ENCODE measurements at places on chromosomes 4 and X. TPM values are rescaled to one million over a fixed set of nuclear protein-coding genes. Genes with fewer than 3 reads are reported as not detected.

Gene TLR7
- polyA plus RNA-seq, result 2.5 TPM

- no peak for DNase-seq
These were observed 24.1 kb upstream of the OCIAD2 start for GRCh38 chr4:48930654-48931053.

Gene SPP1
- 18.4 TPM for polyA plus RNA-seq

DNA sequence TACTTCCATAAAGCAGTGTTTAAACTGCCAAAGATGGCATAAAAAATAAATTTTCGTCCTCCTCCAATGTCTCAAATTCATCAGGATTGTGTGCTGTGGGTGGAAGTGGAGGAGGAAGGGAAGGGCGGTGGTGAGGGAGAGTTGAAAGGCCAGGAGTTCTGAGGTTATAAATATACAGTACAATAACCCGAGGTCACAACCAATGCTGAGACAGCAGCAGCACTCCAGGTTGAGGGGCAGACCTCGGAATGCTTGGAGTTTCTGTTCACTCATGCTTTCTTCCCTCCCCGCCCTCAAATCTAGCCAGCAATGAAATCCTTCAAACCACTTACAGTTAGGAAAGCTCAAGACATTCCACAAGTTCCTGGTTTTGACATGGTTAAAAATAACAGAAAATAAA is 134.0 kb upstream of the SMAD1 start:
- DNase-seq, result no peak

GRCh38 chr4:168437192-168437943 is 42.9 kb downstream of the DDX60L start:
- DNase-seq, result no peak

GRCh38 chr4:125041372-125041930 is 273.3 kb upstream of the FAT4 start:
- DNase-seq, result no peak

GRCh38 chr4:5461477-5461876 is 246.9 kb downstream of the EVC2 start:
- DNase-seq, result peak; percentile 63

- no peak for DNase-seq
These were observed 1.3 kb downstream of the PKD2 start for GRCh38 chr4:88008743-88009171.

DNA sequence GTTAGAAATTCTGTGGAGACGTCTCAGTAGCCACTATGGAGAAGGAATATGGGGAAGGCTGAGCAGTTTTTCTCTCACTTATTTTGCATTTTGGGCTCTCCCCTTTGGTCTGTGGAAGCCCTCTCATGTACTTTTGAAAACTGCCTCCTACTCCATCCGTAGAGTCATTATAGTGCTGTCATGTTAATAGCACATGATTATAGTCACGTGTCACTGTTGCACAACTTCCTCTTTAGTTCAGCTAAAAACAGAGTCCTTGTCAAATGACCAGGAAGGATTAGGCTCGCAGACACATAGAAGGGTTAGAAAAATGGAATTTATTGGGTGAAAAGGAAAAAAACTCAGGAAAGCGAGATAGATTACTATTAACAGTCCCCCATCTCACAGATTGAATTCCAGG is 258.2 kb upstream of the CXorf51A start:
- no peak for DNase-seq

GRCh38 chr4:69490271-69490670 is 5.4 kb downstream of the UGT2B4 start:
- DNase-seq, result no peak

GRCh38 chrX:34528081-34528480 is 129.0 kb downstream of the TMEM47 start:
- no peak for DNase-seq

- DNase-seq, result no peak
These were observed 33.4 kb upstream of the KLHL34 start for GRCh38 chrX:21691512-21692018.

- no peak for DNase-seq
These were observed 210.1 kb upstream of the CXCL13 start for GRCh38 chr4:77395481-77395880.

DNA sequence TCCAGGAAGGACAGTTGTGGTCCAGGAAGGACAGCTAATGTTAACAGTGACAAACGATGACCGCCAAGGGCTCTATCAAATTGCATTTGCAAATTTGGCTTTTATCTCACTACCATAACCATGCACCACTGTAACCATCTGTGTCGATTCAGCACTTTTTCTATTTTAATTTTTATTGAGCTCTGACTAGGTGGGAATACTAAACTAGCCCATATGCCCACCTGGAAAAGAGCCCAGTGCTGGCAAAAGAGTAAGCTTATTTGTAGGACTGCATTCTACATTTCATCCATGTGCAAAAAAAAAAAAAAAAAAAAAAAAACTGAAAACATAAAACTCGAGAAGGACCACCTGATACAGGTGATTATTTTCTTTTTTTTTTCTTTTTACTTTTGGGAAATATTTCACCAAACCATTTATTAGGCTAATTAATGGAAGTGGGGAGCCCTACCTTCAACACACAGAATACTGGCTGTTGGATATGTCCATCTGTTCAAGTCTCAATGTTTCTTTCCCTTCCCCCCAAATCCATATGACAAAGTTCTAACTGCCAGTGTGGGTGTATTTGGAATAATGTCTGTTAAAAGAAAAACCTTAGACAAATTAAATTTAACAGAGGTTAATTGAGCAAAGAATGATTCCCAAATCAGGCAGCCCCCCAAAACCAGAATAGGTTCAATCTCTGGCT is 99.5 kb upstream of the MXRA5 start:
- no peak for DNase-seq

GRCh38 chr4:52107745-52108144 is 56.6 kb downstream of the SPATA18 start:
- DNase-seq, result no peak

Gene HTN1
- polyA plus RNA-seq, result not detected

DNA sequence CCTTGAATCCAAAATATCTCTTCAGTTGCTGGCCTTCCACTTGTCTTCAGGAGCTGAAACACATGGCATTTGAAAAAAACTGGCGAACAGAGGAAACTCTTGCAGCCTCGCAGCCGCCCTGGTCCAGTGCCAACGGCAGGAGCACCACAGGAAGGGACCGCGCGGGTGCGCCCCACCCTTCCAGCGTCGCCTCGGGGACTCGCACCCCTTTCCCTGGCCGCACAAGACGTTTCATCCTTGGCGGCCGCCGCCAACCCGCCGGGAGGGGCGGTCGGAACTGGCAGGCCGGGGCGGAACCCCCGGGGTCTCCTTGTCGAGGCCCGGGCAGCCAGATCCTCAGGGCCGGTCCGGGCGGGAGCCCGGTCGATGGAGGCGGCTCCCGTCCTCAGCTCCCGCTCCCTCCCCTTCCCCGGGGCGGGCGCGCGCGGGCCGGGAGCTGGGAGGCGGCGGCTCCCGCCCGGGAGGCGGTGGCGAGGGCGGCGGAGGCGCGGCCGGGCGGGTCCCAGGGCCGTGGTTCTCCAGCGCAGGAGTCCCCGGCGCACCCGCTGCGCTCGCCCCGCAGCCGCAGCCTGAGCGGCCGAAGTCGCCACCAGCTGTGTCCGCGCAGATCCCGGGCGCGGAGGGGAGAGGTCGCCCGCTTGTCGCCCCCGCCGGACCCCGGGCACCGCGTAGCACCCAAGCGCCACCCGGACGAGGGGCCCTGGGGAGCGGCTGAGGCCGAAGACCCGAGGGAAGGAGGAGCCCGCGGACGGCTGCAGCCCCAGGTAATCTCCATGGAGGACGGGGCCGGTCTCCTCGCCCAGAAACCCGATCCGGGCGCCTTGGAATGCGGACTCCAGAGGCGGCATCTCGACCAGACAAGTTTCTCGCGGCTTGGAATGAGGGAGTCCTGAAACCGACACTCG is 886 bp upstream of the NDST3 start:
- DNase-seq, result peak; percentile 83

DNA sequence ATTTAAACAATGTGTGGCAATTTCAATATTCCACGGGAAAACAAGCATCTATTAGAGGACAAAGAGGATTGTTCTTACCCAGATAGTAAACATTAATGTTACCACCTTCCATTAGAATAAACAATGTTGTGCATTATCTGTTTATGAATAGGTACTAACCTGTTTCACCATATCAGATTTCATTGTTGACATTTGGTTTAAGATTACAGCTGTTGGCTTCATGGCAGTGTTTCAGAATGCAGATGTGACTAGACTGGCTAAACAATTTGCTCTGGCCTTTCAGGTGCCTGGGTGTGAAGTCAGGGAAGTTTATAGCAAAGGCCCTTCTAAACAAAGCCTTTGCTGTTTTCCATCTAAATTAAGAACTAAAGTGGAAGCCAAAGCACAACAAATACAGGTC is 464.7 kb upstream of the FAM47C start:
- no peak for DNase-seq

GRCh38 chr4:3135155-3136011 is 60.9 kb downstream of the HTT start:
- no peak for DNase-seq

GRCh38 chr4:28788929-28789490 is 1928.4 kb downstream of the STIM2 start:
- no peak for DNase-seq

DNA sequence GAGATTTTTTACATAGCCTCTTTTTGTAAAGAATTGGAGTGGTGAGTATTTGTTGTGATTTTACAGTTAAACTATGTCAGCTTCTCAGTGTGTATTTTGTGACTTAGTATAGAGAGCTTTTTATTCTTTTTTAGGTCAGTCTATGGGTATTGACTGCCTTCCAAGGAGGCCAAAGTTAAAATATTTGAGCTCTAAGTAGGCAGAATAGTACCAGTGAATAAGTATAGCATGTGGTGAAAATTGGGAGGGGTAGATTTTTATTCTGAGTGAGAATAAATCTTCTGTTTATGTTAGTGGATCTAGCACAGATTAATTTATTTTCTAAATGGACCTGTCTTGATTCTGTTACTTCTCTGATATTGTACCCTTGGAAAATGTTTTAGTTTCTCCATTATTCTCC is 37.5 kb downstream of the HERC3 start:
- DNase-seq, result no peak

GRCh38 chr4:116469582-116469981 is 615.8 kb downstream of the TRAM1L1 start:
- DNase-seq, result no peak

DNA sequence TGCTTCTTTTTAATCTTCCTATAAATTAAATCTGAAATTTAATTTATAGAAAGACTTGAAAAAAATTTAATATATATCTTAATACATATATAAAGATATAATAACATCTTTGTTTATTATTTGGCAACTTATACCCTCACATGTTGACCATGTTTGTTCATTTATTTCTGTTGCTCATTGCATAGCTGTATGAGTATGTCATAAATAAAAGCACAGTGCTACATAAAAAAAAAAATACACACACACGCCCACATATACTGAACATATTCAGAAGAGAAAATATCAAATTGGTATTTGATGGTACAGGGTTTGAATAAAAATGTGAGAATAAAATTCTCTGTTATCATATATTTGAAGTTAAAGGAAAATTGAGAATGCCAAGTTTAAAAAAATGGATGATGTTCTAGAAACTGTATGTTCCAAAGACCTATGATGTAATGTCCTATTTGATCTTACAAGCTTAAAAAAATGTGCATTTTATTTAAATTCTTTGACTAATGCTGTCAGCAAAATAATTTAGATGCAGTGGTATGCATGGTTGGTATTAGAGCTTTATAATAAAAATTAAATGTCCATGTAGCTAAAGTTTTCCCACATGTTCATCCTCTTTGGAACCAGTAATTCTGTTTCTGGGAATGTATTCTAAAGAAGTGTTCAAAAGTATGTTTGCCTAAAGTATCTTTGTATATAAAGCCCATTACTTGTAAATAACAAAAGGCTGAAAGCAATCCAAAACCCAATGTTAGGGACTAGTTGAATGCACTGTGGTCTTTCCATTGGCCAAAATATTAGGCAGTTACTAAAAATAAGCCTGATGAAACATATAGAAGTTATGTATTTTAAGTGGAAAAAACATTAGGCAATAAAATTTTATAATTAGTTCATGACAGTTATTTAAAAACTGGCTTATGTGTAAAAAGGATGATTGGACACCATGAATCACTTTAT is 12.9 kb downstream of the TMEM184C start:
- no peak for DNase-seq

GRCh38 chrX:139766545-139766983 is 58.6 kb upstream of the MCF2 start:
- DNase-seq, result no peak

Gene PNMA6A
- 1.1 TPM for polyA plus RNA-seq

GRCh38 chr4:184288451-184289178 is 70.9 kb upstream of the ENPP6 start:
- no peak for DNase-seq

Gene TIGD4
- not detected for polyA plus RNA-seq
